D341Med (cell line): ENCODE measurements at places on chromosomes 7 and 10.

DNA sequence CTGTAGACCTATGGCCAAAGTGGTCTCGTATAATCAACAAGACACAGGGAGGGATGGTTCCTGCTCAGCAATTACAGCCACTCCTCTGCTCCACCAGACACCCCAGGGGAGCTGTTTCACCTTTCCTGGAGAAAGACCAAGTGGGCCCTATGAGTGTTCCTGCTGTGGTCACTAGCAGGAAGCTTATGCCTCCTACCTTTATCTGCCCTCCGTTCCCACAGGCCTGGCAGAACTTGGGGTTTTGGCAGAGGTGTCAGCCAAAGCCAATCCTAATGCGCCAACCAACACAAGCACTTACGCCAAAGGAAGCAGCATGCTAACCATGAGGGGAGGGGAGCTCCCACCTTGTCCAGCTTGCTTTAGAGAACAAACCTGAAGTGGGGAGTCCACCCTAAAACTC is 31.2 kb downstream of the XPNPEP1 start:
- DNase-seq = no peak

GRCh38 chr10:49298671-49298982 is 343 bp upstream of the C10orf71 start:
- no peak for DNase-seq

DNA sequence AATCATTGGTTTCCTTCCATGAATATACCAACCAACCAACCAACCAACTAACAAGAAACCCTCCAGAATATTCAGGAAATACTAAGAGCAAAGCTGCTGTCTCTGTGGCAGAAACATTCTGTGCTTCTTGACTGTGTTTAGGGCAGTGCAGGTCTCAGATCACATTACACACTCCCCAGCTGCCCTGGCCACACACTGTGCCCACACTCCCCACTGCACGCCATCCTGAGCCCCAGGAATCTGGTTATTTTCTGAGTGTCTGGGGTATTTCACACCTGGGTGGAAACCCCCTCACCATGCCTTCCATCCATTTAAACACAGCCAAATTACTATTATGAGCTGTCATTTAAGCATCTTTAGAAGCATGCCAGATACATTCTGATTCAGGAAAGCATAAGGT is 183.7 kb upstream of the ANK3 start:
- no peak for DNase-seq

DNA sequence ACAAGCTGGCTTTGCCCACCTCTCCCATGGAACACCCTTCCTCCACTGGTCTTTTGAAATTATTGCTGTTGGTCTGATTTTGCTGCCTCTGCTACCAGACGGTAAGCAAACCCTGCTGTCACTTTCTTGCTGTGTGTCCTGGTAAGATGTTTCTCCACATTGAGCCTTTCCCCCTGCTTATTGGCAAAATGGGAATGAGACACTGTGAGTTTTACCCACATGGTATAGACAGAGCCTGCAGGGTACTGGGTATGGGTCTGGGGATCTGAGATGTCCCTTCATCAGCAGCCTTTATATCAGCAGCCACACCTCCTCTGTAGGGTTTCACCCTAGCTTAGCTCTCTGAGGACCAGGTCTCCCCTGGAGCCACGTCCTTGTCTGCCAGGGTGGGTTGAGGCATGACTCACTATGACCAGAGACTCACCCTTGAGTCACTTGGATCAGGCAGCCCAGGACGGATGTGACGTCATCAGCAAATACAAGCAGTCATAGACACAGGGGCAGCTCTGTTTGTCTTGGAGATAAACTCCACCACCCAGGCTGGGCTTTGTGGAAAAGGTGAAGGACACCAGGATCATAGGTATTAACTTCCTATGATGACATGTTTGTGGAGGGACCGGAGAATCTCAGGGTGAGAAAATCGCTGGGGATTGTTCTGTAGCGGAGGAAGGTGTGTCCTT is 17.9 kb upstream of the BAIAP2L1 start:
- DNase-seq = no peak

- DNase-seq = no peak
These were observed 11.0 kb downstream of the TWIST1 start for GRCh38 chr7:19106241-19107080.

DNA sequence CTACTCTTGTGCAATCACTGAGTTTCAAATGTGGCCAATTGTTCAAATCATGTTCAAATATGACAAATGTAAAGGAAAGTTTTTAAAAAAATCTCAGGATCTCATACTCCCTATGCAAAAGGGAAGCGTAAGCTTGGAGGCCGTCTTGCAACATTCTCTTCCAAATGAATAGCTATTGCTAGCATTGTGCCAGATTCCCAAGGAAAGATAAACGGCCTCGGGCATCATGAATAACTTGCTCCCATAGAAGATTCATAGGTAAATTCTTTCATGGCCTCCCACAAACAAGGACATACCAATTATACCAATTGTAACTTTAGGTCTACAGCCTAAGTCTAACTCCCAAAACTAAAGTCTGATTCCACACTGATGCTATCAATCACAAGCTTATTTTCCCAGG is 416.9 kb downstream of the THSD7A start:
- no peak for DNase-seq

DNA sequence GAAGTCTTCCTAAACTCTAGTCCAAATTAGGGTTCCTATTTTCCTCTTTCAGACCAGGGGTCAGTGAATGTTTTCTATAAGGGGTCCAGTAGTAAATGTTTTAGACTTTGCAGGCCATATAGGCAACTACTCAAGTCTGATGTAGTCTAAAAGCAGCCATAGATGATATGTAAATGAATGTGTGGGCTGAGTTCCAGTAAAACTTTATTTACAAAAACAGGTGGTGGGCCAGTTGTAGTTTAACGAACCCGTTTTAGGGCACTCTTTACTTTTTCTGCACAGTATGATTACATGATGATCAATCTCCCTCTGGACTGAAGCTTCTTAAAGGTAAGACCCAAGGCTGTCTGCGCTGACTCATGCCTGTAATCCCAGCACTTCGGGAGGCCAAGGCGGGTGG is 243.6 kb downstream of the CAMK1D start:
- no peak for DNase-seq

GRCh38 chr7:158863611-158864506 is 7.5 kb downstream of the DYNC2I1 start:
- no peak for DNase-seq

GRCh38 chr10:61188691-61189090 is 244.7 kb upstream of the RHOBTB1 start:
- DNase-seq = no peak

- DNase-seq = no peak
These were observed 1020.1 kb downstream of the NXPH1 start for GRCh38 chr7:9453521-9453920.

DNA sequence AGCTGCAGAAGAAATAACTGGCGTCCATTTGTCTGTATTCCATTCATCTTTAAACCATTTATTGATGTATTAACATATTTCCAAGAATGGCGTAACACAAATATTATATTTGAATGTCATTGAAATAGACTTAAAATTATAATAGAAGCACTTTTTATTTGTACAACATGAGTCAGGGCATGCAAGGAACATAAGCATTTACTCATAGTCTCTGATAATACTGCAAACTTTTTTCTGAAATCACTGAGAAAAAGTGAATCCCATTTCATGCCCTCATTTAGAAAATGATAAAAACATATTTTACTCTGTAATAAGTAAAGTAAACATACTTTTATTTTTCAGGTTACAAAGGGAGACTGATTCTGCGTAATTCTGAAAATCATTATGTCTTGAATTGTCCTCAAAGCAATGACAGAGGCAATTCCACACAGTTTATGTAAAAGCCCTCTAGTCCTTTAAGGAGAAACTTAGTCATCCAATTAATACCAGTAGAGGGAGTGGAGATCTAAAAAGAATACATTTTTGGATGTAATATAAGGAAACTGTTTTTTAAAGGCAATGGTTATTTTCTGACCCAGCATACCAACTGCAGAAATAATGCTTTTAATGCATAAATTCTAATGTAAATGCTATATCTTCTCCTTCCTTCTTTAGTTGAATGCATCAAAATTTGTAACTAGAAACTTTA is 58.1 kb downstream of the AGMO start:
- DNase-seq = no peak

DNA sequence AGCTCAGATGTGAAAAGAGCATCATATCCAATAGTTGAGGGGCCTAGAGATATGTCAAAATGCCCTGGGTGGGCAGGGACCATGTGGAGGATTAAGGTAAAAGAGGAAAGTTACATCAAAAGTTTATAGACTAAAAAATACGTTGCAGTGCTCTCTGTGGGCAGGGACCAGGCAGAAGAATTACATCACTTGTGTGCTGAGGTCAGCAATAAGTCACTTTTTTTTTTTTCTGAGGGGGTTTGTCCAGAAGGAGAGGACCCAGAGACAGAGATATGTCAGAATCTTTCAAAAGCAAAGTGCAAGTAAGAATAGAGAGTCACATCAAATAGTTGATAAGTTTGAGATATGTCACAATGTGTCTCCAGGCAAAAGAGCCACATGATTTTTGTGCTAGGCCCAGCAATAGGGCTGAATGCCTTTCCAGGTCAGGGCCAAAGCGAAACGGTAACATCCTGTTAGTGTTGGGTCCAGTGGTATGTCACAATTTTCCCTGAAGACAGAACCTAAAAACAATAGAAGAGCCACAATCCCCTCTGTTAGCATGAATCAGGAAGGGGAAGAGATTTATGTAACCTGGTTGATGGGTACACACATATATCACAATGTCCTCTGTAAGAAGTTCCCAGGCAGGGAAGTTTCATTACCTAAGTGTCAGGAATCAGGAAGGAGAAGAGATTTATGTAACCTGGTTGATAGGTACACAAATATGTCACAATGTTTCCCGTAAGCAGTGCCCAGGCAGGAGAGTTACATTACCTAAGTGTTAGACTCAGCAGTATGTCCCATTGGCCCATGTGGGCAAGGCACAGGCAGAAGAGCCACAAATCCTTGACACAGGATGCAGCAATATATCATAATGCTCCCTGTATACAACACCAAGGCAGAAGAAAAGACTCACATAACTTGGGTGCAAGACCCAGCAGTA is 28.1 kb upstream of the ZNF107 start:
- DNase-seq = no peak

- no peak for DNase-seq
These were observed 184.8 kb upstream of the NRP1 start for GRCh38 chr10:33519130-33519860.

DNA sequence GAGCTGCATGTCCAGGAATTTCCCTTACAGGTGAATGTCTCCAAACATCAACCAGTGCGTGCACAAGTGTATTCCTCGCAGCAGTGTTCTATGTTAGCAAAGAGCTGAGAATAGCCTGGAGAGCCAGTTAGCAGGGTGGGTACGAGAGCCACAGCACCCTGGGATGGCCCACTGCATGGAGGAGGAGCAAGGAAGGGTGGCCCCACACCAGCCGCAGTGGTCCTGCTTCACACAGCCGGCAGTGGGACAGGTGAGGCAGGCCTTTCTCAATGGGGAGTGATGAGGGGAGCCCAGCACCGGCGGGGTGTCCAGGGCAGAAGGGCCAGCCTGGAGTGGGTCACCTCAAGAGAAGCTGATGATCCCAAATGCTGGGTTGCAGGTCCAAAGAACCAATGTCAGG is 240.7 kb downstream of the TCERG1L start:
- DNase-seq = no peak

- no peak for DNase-seq
These were observed 201.9 kb upstream of the FRMD4A start for GRCh38 chr10:14532473-14533251.

DNA sequence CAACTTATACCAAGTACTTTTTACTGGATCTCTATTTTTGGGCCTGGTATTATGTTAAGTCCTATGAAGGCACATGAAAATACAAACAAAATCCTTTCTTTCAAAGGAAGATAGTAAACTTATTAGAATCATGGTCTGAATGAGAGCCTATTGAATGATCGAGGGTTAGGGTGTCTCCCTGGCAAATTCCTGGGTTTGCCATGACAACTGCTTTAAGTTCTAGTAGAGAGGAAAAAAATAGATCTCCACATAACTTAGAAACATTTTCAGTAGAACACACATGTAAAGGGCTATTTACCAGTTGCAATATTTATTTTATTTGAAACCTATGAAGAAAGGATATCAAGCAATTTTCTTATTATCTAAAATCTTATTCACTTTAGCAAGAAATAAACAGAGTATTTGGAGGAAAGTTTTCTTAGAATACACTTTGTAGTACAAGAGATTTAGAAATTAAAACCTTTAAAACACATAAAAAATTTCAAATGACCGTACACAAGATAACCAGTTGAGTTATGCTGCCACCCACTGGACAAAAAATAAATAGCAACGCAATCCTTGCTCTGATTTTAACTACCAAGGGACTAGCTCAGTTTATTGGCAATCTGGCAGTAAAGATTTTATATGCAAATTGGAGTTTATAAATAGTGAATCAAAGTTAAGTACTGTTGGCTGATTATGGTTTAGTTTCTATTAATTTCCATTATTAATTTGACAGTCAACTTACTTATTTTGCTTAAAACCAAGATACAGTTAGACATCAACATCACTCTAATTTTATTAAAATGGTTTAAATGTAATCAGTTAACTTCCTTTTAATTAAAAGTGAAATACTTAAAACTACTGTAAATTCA is 33.9 kb downstream of the CACUL1 start:
- no peak for DNase-seq

DNA sequence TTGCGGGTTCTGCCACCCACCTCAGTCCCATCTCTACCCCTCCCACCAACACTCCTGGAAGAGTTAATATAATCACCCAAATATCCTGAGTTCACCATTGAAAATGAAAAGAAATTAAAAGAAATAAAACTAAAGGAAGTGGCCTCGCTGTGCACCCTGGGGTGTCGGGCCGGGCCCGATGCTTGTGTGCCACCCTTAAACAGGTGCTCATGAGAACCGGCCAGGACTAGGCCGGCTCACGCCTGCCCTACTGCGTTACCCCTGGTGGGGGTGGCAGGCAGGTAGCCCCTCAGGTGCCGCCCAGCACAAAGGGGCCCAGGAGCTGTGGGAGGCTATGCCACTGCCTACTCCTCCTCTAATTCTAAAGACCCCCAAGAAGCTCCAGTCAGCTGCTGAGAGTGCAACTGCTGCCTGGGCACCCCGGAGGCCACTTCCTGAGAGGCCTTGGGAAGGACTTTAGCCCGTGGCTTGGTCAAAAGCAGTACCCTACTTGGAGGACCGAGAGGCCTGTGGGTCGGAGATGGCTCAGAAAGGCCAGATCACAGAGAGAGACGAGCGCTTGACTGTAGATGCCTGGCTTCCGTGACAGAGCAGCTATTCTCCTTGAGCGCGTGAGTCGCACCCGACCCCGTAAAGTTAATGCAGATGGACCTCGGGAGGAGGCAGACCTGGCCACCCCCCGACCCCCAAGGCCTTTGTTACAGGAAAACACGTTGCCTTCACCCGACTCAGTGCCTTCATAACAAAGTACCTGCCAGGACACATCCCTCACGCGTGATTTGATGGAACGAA is 51.0 kb upstream of the PPP2R2D start:
- no peak for DNase-seq

- no peak for DNase-seq
These were observed 181.8 kb upstream of the KIAA1217 start for GRCh38 chr10:24027107-24027506.
